Activated CD4-positive, alpha-beta T cell treated with anti-CD3 and anti-CD28 coated beads for 36 hours (primary cell): ENCODE measurements at places on chromosomes 6 and 20. TPM values are rescaled to one million over a fixed set of nuclear protein-coding genes. Genes with fewer than 3 reads are reported as not detected.

Gene SOBP
- total RNA-seq = 0.23 TPM

Gene DACT2
- 0.50 TPM for total RNA-seq

Gene FOXS1
- not detected for total RNA-seq

Gene MMP24
- total RNA-seq = not detected

DNA sequence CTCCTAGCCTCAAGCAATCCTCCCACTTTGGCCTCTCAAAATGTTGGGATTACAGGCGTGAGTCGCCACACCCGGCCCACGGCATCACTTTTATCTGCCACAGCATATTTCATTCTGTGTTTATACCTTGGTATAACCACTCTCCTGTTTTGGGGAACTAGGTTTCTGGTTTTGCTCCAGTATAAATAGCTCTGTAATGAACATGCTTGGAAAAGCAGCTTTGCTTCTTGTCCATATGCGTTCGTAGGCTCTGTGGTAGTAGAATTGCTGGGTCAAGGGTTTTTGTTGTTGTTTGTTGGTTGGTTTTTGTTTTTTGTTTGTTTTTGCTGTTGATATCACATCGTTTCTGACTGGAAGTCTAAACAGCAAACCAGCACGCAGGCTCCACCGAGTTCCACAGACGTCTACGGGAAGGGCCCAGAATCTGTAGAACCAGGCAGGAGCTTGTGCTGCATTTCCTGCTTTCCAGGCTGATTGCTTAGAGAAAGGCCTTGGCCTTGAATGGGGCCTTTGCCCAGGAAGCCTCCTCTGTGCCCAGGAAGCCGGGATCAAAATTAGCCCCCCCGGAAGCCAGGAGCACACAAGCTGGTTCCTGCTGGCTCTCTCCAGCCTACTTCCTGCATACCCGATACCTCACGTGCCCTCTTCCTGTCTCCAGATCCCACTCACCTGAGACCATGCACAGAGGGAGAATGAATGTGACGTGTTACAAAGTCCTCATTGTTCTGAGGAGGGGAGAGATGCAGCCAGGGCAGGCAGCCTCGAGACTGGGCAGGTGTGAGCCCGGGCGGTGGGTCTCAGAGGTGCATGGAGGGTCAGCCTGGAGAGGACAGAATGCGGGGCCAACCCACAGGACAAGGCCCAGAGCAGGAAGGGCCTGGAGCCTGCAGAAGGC, 34.7 kb downstream of the AAR2 start:
- DNase-seq = no peak

DNA sequence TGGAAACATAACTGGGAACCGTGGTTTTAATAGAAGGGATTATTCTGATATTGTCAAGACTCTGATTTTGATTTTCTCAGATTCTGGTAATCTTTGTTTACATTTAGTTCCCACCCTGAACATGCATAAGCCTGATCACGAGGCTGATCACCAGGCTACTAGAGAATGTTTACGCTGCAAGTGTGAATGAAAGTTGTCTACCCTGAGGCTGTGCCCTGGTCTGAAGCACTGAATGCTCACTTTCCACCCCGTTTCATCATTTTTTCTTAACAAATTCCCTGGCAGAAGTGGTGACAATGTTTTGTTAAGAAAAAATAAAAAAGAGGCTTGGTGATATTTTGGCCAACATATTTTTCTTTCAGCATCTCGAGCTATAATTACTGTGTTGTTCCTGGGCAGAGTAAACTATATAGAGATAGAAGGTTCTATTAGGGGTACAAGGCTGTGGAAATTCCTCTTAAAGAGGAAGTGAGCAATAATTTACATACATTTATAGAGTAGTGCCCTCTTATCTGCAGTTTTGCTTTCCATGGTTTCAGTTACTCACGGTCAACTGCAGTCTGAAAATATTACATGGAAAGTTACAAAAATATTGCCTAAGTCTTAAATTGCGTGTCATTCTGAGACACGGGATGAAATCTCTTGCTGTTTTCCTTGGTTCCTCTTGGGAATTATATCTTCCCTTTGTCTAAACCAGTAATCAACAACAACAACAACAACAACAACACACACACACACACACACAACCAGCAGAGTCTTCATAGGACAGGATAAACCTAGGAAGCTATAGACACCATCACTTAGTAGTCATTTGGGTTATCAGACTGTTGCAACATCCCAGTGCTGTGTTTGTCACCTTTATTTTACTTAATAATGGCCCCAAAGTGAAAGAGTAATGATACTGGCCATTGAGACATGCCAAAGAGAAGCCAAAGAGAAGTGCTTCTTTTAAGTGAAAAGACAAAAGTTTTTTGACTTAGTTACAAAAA, 566.6 kb upstream of the CITED2 start:
- no peak for DNase-seq
